ENCODE measurements at places on chromosomes 3 and 15. TPM values are rescaled to one million over a fixed set of nuclear protein-coding genes. Genes with fewer than 3 reads are reported as not detected.

PLS1 gene
- total RNA-seq = 70.5 TPM

SEMA3B gene
- total RNA-seq = 18.2 TPM

PLA2G4D gene
- total RNA-seq = 0.13 TPM

DNA sequence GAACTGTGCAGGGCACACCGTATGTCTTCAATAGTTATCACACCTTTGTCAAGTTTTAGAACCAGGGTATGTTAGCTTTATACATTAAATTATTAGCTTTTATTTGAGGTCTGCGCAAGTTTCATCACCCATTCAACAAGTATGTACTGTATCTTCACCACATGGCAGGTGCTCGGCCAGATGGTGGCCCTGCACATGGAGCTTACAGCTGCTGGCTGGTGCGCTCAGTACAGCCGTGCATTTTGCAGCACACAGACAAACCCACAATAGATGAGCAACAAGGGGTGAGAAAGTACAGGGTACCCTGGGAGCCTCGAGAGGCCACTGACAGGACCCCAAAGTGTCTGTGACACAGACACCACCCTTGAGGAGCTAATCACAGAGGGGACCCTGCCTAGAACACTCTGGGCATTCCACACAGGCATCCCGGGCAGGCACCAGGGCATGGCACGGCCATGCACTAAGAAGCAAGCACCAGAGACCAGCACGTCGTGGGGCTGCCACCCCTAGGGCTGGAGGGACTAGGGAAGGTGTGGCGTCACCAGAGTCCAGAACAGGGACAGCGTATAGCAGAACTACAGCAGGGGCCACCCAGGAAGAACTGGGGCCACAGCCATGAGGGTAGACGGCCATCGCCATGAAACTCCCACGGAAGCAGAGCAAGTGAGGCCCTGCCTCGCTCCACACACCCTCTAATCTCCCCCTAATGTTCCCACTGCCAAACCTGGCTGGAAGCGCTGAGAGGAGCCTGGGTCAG is 27.4 kb downstream of the ZXDC start:
- DNase-seq = no peak

DNA sequence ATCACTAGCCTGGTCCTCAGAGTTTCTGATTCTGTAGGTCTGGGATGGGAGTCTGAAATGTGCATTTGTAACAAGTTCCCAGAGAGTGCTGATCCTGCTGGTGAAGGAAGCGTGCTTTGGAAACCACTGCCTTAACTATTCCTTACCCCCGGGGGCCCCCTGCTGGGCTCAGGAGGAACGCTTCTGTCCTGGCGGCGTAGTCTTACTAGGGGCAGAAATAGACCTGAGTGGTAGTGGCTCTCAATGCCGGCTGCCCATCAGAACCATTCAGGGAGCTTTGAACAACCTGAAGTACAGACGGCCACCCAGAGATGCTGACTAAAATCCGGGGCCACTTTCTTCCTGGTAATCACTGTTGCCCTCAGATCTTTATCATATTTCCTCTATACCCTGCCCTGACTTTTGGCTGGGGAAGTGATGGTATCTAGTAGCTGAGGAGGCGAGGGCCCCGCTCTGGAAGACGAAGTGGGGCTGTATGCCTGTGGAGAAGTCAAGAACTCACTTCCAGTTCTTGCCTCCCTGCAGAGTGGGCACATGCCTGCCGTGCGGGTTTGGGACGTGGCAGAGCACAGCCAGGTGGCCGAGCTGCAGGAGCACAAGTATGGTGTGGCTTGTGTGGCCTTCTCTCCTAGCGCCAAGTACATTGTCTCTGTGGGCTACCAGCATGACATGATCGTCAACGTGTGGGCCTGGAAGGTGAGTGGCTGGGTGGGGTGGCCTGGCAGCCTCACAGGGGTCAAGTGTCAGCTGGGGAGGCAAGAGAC is 16.3 kb upstream of the JMJD7 start:
- DNase-seq = peak; percentile 87

USP19 gene
- total RNA-seq = 69.3 TPM

MGLL gene
- 75.1 TPM for total RNA-seq
